ENCODE measurements at places on chromosomes 7 and 10.

DNA sequence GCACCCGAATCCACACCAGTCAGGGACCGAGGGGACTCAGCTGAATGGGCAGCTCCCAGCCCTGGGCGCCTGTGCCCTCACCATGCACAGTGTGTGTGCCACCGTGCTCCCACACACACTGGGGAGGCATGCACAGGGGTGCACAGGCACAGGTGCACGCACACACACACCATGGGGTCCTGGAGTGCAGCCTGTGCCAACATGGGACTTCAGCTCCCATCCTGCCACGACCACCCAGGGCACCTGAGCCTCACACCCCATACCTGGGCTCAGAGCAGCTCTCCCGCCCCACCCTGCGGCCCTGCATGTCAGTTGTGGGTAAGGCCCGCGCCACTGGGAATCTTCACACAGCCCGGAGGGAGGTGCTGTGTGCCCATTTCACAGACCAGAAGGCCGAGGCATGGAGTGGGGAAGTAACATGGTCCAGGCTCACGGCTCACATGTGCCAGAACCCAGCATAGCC, 8.0 kb downstream of the ELFN1 start:
- DNase-seq: no peak

DNA sequence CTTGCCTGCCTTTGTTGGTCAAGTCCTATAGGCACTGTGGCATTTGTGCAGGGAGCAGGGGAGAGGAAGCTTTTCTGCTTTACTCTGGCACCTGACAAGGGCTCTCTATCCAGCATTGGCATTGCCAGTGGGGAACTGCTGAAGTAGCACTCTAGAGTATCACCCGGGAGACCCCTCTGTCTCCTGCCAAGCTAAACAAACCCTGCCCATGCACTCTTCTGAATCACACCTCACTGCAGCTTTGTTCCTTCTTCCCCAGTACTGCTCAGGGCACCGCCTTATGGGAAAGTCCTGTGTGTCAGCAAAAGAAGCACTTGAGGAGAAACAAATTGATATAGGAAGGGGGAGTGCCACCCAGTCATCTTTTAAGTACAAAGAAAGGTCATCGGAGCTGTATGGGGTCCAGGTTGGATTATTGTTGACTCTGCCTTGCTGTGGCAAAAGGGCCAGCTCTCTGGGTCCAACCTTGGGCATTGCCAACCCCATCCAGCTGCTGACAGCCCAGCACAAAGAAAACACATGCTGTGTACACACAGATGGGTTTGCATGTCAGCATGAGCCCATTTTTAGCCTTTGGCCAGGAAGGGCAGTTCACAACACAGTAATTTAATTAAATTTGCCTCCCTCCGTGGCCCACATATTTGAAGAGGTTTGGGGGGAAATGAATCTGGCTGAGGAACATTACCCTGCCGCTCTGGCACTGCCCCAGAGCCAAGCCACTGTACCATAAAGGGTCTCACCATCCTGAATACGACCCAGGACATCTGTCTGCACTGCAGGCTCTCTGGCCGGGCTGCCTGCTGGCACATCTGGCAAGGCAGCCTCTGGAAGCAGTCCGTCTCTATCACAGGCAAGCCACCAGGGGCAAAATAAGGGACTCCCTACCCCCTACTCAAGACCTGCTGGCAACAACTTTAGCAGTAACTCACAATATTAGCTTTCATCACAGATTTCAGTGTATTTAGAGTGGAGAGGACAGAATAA, 13.1 kb downstream of the LRRC4 start:
- DNase-seq: no peak

DNA sequence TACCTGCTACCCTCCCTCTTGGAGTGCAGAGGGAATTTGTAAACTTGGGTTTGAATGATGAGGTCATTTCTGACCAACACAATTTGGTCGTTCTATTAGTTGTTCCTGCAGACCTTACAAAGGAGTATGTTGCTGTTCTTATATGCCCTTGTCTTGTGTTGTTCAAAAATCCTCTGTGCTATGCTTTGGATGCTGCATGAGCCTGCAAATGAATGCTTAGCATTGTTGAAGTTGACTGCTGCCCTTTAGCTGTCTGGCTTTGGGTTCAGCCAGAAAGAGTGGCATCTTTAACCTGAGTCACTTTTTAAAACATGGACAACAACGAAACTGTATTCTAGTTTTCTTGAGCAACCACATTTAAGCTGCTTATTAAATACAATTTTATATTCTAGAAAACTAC, 80.3 kb downstream of the SND1 start:
- DNase-seq: no peak

GRCh38 chr7:2106440-2106839, 126.3 kb downstream of the MAD1L1 start:
- no peak for DNase-seq

DNA sequence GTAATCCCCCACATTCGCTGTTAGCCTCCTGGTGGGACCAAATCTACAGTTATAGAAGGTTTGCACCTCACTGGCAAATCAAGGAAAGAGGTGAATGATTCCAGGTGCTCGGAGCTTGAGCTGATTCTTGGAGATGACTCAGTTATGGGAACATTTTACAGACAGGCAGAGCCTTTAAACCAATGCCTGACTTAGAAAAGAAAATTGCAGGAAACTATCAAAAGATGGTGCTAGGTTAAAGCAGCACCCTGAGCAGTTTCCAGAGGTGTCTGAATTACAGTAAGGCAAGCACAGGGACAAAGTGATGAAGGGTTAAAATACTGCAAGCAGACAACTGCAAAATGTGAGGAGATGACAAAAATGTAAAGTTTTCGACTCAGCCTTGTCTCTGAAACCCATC, 2.9 kb downstream of the LRRTM3 start:
- no peak for DNase-seq

- DNase-seq: no peak
Observed at GRCh38 chr10:53619671-53620070, 847.1 kb upstream of the MBL2 start.

DNA sequence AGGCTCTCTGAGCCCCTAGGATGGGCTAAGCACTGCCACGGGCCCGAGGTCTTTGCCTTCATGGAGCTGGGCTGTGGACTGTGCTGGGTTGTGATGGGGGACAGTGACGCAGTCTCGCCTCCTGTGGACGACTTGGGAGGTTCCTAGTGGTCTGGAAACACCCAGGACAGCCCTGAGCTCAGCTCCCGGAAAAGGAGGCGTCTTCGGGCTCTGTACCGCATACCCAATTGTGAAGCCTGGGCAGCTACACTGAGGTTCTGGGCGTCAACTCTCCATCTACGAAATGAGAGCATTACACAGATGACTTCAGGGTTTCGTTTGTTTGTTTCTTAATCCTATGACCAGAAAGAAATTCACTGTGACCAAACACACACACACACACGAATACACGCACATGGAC, 79.6 kb upstream of the KAT6B start:
- DNase-seq: no peak

DNA sequence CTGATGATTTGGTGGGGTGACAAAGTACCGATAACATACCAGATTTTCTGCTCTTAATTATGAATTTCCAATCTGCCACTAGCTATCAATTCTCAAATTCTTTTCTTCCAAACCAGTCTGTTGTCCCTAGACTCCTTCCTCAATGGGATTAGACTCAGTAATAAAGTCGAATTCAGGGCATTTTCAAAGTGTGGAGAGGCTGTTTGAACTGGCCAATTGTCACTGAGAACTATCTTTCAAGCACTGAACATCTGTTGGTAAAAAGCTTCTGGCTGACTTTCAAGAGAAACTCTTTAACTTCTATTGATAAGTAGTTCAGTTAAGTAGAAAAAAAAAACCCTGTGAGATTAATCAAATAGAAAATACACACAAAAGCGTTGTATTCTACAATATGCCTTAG, 108.9 kb downstream of the SAMD9 start:
- DNase-seq: no peak

- no peak for DNase-seq
Observed at GRCh38 chr7:22802426-22802825, 20.2 kb downstream of the TOMM7 start.

GRCh38 chr7:25952261-25953057, 199.5 kb upstream of the NFE2L3 start:
- no peak for DNase-seq

DNA sequence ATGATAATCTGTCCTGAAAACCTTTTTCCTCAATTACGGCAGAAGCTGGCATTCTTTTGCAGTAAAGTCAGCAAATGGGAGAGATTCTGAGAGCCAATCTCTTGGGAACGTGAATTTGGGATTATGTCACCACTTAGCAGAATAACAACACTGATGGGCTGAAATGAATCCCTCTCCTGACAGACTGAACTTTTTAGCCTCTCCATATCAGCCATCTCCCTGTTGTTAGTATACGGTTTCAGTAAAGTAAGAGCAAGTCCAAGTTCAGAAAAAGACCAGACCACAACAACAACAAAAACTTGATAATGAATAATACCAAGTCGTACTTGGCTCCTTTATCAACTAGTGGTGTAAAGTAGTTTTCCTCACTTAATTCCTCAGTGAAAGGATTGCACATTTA, 1048.8 kb downstream of the GATA3 start:
- DNase-seq: no peak

- DNase-seq: no peak
Observed at GRCh38 chr10:1486841-1487687, 250.3 kb downstream of the ADARB2 start.

DNA sequence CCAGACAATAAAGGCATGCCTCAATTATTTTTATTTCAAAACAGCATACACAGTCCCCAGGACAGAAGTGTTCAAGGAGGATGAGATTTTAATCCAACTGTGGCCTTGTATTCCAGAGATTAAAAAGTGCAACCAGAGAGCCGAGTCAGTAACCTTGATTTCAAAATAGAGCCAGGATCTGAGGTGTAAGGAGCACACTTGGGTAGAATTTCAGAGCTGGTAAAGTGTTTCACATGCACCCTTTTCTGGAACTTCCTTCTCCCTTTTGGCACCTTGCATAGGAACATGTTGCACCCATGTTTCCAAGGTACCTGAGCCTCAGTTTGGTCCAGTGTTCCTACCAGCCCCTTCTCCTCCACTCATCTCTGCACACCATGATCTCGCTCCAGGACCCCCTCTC, 225.1 kb downstream of the TRIL start:
- DNase-seq: no peak

DNA sequence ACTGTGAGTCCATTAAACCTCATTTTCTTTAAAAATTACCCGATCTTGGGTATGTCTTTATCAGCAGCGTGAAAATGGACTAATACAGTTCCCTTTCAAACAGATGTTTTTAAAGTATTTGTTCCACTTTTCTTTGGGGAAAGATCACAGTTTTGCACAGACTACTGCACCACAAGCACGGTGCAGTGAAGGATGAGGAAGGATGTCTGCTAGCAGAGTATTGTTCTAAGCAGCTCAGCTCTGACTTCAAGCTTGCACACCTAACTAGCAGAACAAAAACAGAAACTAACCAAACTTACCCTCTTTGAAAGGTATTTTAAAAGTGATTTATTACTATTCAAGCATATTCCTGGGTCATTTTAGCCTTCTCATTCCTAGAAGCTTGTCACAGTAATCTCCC, 20.0 kb downstream of the THNSL1 start:
- DNase-seq: no peak

GRCh38 chr7:155518633-155519032, 27.7 kb downstream of the CNPY1 start:
- DNase-seq: no peak

GRCh38 chr10:126021833-126022500, 125.6 kb downstream of the FANK1 start:
- DNase-seq: no peak

DNA sequence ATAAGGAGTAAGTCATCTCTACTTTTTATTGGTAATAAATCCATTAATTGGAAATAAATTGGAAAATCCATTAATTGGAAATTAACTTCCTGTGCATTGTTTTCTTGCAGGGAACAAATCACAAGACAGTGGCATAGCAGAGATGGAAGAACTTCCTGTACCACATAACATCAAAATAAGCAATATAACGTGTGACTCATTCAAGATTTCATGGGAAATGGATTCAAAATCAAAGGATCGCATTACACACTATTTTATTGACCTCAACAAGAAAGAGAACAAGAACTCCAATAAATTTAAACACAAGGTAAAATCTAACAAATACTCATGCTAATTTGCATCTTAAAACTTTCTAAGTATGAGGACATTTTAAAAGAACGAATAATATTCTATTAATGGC, 57.8 kb downstream of the PHYHIPL start:
- no peak for DNase-seq

DNA sequence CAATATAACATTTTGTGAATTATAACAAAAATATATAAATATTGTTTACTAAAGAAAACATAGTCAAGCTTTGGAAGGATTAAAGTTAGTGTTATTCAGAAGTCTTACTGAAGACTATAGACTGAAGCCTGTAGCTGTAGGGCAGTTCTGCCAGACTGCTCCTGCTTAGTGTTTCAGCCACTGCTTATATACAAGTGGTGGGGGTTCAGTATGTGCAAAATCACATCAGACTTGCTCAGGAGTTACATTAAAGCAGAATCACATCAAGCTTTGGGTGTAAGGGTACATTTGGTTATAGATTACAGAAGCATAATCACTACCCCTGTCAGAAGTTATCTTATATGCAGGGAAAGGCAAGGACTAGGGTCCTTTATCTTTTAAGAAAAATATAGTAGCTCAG, 653.8 kb downstream of the ANKRD7 start:
- no peak for DNase-seq

DNA sequence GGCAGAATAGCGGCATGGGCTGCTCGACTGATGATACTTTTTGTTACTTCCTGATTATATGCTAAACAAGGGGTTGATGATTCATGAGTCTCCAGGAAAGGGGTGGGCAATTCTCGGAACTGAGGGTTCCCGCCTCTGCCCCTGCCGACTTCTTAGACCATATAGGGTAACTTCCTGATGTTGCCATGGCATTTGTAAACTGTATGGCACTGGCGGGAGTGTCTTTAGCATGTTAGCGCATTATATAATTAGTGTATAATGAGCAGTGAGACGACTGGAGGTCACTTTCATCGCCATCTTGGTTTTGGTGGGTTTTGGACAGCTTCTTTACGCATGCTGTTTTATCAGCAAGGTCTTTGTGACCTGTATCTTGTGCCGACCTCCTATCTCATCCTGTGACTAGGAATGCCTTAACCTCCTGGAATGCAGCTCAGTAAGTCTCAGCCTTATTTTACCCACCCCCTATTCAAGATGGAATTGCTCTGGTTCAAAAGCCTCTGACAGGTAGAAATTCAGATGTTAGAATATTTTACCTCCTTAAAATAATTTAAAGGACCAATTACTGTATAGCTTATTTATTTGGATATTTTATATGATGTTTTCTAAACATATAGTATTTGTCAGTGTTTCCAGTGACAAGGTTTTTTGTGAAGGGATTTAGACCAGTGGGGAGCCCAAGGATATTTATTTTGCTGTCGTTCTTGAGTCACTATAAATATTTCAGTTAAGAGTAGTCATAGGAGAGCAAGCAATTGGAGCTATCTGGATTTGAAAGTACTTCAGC, 90.1 kb upstream of the PIK3CG start:
- DNase-seq: no peak

All from activated CD4-positive, alpha-beta T cell treated with anti-CD3 and anti-CD28 coated beads, Interleukin-2, amount 50 U/mL, for 1 hour (primary cell).